ENCODE measurements at places on chromosomes 4 and X.

DNA sequence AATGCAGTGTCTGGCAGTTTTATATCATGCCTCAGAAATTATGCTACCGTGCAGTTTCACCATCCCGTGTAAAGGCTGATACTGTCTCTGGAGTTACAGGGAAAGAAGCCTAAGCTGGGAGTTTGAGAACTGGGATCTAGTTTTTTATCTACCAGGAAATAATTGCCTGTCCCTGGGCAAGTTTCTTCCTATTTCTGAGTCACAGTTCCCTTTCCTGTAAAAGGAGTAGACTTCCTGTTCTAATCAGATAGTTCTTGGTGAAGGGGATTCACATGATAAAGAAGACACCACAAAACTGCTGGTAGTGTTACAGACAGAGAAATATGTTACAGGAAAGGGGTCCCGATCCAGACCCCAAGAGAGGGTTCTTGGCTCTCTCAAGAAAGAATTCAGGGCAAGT is 17.1 kb downstream of the HERC3 start:
- no peak for DNase-seq

DNA sequence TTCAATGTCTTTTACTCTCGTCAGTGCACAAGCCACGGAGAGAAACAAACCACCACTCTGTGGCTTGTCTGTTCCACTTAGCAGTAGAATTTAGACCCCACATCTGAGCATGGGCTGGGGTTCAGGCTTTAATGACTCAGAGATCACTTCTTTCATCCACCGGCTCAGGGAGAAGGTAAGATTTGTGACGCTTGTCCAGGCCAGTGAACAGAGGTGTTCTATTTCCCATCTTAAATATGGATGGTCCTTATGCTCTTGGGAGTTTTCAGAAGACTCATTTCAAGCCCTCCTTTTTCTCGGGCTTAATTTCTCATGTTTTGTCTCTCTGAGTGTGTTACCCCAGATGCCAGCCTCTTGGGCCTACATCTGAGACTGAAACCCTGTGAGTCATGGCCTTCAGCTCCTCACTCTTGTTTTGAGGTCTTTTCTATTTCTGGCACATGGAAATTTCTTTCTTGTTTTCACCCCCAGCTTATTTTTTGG is 127.4 kb upstream of the SFRP2 start:
- no peak for DNase-seq

DNA sequence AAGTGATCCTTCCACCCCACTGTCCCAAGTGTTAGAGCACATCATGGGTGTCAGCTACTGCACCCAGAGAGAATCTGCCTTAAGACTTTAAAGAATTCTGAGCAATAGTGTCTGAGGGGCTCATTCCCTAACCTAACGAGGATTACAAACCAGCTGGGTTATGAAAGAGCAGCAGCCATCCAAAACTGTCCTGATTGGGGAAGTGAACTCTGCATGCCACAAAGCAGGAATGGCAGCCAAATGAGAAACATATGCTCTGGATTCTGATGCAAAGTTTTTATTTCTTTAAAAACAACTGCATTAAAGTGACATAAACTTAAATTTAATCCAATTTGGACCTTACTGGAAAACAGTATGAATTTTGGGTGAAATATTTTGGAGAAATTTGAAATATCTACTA is 103.2 kb downstream of the ANXA3 start:
- peak; percentile 65 for DNase-seq

- DNase-seq = peak; percentile 17
Measured at GRCh38 chr4:85777908-85778631, 303.1 kb downstream of the ARHGAP24 start.

GRCh38 chr4:13950491-13950890 is 323.0 kb upstream of the BOD1L1 start:
- no peak for DNase-seq

- no peak for DNase-seq
Measured at GRCh38 chr4:158168606-158169005, 4.2 kb downstream of the GASK1B start.

DNA sequence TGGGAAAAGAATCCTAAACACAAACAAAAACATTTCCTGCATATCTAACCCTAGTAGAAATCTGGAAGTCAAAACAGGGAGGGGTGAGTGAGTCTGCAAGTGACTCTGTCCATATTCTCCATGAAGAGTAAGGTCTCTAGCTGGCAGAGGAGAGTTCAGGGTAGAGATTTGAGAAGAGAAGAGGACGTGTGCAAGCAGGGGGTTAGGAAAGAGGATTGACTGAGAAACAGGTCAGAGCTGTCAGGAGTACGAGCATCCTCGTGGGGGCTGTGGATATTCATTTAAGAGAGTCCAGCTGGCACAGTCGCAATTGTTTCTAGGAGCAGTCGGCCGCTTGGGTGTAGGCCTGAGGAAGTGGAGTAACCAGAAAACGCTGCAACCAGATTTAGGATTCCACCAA is 27.9 kb downstream of the PROM1 start:
- peak; percentile 24 for DNase-seq

GRCh38 chrX:38311743-38312142 is 15.6 kb downstream of the RPGR start:
- no peak for DNase-seq

- DNase-seq = no peak
Measured at GRCh38 chrX:666762-667720, 36.5 kb downstream of the SHOX start.

GRCh38 chr4:7787067-7787466 is 152.6 kb downstream of the AFAP1 start:
- DNase-seq = no peak

DNA sequence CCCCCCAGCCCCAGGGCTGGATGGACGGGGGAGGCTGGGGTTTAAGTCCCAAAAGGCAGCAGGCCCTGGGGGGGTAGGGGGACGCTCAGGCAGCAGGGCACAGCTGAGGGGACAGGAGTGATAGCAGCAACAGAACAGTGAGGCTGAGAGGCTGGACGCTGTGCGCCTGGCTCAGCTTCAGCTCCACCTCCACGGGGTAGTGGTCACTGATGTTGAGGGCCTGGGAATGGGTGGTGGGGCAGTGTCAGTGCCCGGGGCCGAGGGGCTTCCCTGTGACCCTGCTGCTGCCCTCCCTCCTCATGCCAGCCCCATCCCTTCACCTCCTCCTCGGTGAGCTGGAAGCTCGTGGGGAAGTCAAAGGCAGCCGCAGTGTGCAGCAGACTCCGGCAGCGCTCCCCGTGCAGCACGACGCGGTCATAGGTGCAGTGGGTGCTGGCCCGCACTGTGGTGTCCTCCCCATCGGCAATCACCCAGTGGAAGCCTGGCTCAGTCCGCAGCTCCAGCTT is 4.5 kb downstream of the RPL10 start:
- DNase-seq = no peak

DNA sequence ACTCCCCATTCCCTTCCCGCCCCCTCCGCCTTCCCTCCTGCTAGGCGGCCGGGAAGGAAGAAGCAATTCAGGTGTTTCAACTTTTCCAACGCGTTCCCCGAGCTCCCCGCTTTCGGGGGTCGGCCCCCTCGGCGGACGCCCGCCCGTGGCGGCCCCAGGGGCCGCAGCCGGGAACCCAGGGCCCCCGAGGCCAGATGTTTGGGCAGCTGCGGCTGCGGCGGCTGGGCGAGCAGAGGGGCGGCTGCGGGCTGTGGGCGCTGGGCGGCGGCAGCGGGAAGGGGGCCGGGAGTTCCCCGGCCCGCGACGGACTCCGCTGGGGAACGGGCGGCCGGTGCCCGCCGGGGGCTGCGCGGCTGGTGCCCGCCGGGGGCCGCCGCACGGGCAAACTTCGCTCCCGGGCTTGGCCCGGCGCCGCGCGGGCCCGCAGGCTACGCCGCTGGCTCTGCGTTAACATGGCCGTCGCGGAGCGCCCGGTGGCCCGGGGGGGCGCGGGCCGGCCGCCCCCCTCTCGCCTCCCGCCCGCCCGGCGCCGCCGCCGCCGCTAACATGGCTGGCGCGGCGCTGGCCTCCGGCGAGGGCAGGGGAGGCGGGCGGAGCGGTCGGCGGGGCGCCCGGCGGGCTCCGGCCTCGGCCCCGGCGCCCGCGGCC is 510 bp downstream of the HMGB3 start:
- peak; percentile 35 for DNase-seq

DNA sequence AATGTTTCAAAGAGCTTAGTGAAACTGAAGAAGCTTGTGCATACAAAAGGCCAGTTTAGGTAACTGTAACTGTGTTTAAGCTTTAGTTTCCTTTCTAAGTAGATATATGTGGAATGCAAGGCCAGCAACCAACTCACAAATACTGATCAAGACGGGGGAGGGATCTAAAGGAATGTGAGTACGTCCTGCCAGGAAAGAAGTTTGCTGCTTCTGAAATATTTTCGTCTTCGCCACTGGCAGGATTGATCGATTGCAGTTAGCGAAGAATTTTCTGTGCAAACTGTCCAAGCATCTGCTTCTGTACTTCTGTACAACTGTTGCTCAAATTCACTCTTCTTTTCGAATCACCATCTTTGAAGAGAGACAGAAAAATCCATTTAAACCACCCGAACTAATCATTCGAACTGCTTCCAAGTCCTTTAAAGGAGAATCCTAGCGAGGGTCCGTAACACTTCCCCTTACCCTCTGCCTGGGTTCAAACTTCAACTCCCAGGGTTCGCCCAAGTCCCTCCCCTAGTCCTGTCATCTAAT is 373 bp upstream of the INTS6L start:
- no peak for DNase-seq

DNA sequence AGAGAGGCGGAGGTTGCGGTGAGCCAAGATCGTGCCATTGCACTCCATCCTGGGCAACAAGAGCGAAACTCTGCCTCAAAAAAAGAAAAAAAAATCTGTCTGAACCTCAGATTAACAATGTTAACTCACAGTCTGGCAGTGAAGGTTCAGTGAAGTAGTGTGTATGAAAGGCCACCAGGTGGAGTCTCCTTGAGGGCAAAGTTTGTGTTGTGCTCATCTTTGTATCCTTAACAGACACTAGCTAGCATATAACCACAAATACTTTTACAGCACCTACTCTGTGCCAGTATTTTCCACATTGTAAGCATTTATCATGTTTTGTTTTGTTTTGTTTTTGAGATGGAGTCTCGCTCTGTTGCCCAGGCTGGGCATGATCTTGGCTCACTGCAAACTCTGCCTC is 46.0 kb upstream of the MGST2 start:
- DNase-seq = peak; percentile 35

- no peak for DNase-seq
Measured at GRCh38 chr4:71296945-71297344, 41.9 kb upstream of the SLC4A4 start.

DNA sequence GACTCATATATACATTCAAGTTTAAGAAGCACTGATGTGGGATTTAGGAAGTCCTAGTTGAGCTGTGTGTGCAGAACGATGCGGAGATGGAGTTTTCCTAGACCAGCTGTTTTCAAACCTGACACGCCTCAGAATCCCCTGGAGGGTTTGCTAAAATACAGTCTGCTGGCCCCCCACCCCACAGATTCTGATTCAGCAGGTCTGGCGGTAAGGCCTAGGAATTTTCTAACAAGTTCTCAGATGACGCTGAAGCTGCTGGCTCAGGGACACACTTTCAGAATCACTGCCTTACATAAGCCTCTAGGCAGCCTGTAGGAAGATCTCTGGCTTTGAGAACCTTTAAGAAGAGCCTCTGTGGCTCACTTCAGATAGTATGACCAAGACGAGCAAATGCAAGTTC is 73.1 kb downstream of the PHEX start:
- DNase-seq = no peak

- DNase-seq = no peak
Measured at GRCh38 chrX:123743312-123743711, 10.5 kb upstream of the THOC2 start.

DNA sequence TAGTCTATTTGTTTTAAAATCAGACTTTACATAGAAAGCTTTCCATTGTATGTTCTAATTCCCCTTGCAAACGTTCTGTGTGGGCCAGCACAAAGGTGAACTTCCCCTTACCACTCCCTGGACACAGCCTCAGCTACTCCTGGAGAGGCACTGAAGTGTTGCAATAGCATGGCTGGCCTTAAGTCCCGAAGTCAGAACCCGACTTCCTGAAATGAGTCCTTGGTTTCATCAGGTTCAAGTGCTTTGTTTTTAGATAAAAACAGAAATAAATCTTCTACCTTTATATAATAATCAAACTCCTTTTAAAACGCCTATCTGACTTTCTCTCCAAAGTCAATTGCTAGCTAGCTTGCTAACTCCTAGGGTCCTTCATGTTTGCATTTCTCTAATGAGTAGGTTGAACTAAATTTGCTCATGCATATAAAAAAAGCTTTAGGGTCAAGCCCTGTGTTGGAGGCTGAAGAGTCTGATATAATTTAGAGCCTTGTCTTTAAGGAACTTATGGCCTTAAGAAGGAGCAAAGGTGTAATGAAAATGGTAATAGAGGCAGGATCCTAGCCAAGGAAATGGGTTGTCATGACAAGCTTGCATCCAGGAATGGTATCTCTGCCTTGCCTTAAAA is 9.0 kb downstream of the BMP3 start:
- peak; percentile 9 for DNase-seq
